ENCODE measurements at places on chromosomes 5 and 9.

DNA sequence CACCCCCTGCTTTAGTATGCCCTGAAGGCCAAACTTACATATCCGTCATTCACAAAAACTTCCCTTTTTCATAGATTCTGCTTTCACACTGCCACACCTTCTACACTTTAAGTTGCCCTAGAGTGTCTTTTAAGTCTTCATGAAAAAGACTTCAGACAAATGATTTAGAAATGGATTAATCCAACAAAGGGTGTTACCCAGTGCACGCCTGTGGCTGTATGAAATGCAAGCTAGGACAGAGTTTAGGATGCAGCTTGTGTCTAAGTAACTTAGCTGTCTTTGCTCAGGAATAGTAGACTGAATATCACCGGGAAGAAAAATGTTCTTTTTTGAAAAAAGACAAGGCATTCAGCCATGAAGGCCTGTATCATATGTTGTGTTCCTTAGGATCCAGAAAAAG is 210.0 kb downstream of the MPDZ start:
- DNase-seq, result no peak

- DNase-seq, result peak; percentile 35
Measured at GRCh38 chr5:91374893-91375520, 8.1 kb downstream of the ARRDC3 start.

GRCh38 chr9:35728041-35728971 is 3.7 kb downstream of the TLN1 start:
- peak; percentile 93 for DNase-seq

- no peak for DNase-seq
Measured at GRCh38 chr5:95985249-95985648, 23.6 kb upstream of the ELL2 start.

GRCh38 chr9:37215381-37215780 is 95.0 kb downstream of the ZCCHC7 start:
- no peak for DNase-seq

DNA sequence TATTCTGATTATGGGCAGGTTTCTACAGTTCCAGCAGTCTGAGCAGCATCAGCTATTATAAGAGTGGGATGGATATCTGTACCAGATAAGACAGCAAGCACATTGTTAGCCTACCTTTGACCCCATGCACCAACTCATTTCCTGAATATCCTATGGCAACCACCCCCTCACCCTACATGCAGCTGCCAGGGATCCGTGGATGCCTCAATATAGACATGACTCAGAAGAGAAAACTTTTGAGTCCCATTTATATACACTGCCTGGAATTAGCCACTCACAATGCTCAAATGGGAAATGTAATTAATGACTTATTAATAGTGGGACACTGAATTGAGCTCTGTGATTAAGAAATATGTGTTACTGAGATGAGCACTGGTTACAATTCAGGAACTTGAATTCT is 124.4 kb downstream of the SSBP2 start:
- DNase-seq, result peak; percentile 81

DNA sequence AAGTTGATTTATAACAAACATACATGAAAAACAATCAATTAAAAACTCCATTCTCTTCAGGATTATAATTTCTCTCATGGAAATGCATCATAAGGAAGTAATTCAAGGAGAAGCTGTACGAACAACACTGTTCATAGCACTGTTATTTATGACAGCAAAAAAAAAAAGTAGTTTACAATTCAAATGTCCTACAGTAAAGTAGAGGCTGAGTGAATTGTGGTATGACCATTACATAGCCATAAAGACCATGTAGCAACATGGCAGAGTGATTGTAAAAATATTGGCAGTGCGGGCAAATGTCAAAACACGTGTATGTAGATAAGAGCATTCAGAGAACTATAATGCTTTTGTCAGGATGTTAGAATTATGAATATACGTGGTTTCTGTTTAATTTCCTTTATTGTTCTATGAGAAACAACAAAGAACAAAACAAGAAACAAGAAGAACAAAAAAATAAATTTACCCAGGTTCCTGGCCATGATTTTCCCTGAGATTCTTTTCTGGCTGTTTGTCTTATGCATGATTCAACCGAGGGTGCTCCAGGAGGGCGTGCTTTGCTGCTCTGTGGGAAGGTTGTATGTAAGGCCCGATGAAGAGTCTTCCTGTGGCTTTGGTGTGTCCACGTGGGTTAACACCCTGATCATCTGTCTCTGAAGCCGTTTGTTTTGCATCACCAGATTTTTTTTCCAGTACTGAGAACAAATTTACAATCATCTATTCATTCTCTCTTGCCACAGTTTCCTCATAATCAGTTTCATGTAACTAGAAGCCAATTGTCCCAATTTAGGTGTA is 28.8 kb downstream of the GCNT4 start:
- no peak for DNase-seq

GRCh38 chr9:9117866-9118265 is 1318.3 kb upstream of the DMAC1 start:
- no peak for DNase-seq

DNA sequence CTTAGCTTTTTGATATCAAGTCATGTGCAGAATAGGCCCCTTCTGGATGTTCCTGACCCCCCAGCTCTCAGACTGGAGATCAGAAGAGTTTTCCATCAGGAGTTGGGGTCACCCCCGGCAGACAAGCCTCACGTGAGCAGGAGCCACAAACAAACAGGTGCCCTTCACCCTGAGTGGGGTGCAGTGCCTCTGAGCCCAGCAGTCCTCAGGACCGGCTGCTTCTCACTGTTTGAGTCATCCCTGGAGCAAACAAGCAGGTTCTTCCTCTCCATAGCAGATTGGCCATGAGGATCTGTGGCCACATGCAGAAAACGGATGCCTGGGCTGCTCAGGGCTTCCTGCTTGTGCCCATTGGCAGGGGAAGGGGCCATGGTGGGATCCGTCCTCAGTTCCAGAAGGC is 47.0 kb downstream of the LRSAM1 start:
- no peak for DNase-seq

- peak; percentile 50 for DNase-seq
Measured at GRCh38 chr5:115471345-115472063, 73.1 kb downstream of the FEM1C start.

- no peak for DNase-seq
Measured at GRCh38 chr5:170769898-170770416, 13.6 kb upstream of the GABRP start.

GRCh38 chr5:32329395-32329834 is 16.7 kb upstream of the MTMR12 start:
- peak; percentile 81 for DNase-seq

- DNase-seq, result no peak
Measured at GRCh38 chr9:98964201-98964600, 20.5 kb downstream of the COL15A1 start.

DNA sequence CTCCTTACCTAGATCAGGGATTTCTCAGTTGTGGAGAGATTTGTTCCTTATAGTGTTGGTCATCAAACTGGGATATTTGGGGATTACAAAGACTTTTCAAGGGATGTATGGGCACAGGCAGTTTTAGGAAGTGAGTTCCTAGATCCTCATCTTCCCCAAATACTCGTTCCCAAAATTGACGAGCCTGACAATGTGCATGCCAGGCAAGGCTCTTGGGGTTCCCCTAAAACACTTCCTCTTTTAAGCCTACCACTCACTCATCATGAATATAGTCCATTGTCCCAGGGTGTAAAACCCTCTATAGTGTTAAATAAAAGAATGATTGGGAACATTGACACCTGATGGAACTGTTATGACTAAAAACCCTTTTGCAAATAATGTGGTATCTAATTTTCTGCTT is 26.4 kb downstream of the PDCD1LG2 start:
- DNase-seq, result no peak

GRCh38 chr5:58775701-58776262 is 192.9 kb downstream of the RAB3C start:
- DNase-seq, result no peak

DNA sequence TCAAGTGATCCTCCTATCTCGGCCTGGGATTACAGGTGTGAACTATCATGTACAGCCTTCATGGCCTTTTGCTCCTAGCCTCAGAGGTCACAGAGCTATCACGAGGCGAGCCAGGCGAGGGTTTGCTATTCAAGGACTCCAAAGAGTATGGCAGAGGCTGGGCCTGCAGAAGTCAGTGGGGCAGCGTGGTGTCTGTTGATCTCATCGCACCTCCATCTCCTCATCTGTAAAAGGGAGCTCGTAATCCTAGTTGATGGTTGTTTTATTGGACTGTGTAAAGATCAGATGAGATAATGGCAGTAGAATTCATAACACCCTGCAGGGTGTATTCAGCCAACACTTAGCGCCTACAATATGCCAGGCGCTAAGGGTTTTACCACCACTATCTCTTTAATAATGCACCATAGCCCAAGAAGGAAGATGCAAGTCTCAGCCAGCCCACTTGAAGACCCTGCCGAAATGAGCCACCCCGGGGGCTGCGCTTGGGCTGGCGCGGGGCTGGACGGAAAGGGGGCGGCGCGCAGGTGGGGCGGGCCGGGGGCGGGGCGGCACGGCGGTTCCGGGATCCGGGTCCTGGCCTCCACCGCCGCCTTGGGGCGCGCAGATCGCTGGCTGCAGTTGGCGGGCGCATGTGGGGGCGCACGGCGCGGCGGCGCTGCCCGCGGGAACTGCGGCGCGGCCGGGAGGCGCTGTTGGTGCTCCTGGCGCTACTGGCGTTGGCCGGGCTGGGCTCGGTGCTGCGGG is at the start of gene GALNT12:
Gene GALNT12, plus strand, starts transcription at position 601 of the 744 bp plus-strand sequence. Its CDS starts 29 bp downstream, at position 630.
- DNase-seq, result peak; percentile 61

GRCh38 chr5:61280205-61280604 is 51.9 kb upstream of the ZSWIM6 start:
- peak; percentile 91 for DNase-seq

DNA sequence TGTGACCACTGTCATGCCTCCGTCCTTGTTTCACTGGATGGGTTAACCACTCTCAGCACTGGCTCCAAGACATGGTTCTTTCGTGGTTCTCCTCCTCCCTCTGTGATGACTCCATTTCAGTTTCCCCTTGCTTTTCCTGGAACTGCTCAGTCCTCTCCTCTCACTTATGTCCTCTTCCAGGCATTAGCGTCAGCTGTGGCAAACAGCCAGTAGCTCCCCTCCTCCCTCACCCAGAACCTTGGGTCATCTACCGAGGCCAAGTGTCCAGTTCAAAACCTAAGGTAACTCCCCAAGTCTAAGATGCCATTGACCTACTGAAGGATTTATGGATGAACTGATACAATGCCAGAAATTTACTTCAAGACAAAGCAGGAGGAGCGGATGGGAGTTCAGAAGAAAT is 9.8 kb upstream of the CORO2A start:
- no peak for DNase-seq

DNA sequence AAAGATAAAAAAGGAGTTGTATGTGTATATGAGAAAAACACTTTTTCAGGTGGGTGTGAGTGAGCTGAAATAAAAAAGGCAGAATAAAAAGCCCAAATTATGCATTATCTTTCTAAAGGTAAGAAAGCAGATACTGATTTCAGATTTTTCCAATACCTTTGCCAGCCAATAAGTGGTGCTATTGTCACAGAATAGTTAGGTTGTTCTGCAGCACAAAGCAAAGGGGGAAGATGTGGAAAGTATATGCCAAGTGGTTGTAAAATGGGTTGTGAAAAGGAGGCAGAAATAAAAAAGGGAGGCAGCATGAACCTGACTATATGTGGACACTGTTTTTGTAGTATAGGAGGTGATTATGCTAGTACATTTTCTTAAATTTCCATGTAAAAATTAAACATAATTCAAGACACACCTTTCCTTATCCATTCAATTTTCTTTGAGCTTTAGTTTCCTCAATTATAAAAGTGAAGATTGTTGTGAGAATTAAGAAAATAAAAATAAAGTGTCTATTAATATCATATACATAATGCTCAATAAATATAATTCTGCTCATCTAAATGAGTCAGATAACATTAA is 106.7 kb downstream of the SMIM15 start:
- peak; percentile 58 for DNase-seq

- DNase-seq, result no peak
Measured at GRCh38 chr5:93328833-93329232, 252.2 kb downstream of the NR2F1-AS1 start.

DNA sequence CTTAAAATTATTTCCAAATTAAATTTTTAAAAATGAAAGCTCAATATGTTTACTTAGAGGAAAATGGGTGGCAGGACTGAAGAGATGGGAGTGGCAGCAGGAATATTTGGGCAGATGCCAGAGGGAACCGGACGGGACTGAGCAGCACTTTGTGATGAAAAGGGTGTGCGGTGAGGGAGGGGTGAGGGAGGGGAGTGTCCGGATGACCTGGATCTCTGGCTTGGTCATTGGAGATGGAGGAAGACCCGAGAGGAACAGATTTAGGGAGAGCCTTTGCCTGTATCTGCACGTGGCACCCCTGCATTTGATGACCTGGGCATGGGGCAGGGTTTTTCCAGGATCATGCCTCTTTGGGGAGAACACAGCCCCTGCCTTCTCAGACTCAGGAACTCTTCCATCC is 201.1 kb upstream of the MVB12B start:
- DNase-seq, result no peak

DNA sequence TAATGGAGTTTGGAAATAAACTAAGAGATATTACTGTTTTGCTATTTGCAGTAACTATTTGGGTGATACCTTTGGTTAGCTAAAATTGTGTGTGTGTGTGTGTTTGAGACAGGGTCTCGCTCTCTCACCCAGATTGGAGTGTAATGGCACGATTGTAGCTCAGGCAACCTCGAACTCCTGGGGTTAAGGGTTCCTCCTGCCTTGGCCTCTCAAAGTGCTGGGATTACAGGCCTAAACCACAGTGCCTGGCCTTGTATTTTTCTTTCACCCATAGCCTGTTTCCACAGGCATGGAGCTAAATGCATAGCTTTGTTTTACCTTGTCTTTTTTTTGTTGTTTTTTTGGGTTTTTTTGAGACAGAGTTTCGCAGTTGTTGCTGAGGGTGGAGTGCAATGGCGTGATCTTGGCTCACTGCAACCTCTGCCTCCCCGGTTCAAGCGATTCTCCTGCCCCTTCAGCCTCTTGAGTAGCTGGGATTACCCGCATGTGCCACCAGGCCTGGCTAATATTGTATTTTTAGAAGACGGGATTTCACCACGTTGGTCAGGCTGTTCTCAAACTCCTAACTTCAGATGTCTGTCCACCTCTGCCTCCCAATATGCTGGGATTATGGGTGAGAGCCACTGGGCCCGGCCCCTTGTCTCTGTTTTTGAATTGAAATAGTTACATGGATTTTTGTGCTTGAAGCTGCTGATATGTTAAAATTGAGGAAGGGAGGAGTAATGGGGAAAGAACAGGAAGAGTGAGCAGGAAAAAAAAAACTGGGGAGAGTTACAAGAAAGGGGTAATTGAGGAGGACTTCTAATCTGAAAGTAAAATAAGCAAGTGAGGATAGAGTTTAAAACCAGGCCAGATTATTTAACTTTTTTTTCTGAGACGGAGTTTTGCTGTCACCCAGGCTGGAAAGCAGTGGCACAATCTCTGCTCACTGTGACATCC is 5.7 kb downstream of the GPBP1 start:
- DNase-seq, result peak; percentile 39

DNA sequence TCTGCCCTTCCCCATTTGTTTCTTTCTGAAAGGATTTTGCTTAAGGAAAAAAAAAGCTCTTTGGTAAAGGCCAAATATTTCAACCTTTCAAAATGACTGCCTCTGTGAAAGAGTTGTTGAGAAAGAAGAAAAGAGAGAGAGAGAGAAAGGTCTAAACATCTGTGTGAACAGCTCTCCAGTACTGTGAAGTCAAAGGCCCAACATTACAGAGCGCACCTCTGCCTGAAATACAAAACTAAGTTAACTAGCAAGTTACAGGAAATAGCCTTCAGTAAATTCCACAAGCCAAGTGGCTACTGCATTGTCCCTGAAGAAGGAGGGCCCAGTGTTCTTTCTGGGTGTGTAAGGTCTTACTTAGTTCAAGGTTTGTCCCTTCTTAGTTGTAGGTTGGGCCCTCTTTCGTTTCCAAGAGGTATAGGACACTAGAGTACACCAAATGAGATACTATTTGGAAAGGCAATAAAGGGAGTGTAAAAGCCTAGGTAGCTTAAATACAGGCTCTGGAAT is 104.4 kb downstream of the THBS4 start:
- no peak for DNase-seq
